ENCODE measurements at places on chromosomes 3 and 15.

DNA sequence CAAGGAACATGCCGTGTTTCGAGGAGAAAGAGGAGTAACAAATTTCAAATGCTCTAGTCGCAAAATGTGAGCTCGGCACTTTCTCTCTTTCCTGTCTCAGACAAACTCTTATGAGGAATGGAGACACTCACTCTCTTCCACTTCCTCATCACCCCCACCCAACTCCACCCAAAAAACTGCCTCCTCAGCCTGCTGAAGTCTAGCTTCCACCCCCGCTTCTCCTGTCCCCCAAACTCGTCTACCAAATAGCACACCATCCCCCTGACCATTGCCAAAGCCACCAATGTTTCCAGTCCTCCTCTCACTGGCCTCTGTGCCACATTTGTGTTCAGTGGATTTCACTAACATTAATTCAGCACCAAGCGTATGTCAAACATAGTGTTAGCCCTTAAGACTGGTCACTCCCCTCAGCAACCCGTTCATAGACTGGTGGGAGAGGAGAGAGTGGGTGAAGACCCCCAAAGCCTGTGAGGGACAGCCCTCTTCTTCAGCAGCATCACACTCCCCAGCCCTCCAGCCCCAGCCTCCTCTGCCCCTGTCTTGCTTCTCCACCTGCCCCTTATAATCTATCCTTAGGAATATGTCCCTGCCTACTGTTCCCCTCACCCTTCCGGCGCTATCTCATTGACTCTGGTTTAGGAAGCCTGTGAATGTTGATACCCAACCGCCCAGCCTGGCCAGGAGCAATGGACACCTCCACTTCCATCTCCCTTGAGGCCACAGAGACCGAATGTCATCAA lies 77.3 kb downstream of the FAM174B start:
- no peak for DNase-seq

GRCh38 chr15:68674975-68675374 lies 96.2 kb downstream of the CORO2B start:
- no peak for DNase-seq

DNA sequence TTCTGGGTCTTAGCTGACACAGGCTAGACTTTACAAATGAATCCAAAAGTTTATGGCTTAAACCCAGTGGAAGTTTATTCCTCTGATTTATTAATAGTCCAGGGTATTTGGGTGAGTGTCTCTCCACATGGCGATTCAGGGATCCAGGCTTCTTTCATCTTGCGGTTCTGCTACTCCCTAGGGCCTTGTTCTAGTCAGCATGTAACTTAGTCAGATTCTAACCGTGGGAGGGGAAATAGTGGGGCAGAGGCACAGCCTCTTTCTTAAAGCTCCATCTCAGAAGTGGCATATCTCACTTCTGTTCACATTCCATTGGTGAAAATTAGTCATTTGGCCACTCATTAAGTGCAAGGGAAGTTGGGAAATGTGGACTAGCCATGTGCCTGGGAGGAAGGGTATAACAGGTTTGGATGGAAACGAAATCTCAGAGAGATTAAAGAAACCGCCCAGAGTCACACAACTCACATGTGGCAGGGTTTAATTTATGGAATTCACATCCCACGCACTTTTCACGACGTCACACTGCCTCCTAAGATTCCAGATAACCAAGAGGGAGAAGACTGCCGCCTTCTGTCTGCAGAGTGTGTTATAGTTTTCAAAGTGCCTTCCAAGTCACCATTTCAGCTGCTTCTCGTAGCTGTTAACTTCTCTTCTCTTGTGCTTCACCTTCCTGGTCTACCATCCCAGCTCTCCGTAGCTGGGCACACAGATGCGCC lies 11.4 kb upstream of the RASGRF1 start:
- DNase-seq, result no peak

DNA sequence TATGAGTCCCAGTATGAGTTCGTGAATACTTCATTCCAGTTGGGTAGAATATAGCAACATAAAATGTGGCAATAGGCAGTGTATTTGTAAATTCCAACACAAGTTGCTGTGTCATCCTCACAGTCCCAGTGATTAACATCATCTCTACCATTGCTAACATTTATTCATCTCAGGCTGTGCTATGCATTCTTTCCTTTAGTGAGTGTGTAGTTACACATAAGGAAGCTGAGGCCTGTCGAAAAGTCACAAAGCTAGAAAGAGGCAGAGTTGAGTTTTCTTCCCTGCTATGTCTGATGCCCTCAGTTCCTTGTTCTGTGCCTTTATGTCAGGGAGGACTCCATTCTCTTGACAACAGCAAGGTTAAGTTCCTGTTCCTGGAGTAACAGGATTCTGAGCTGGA lies 96.4 kb downstream of the FNDC3B start:
- peak; percentile 49 for DNase-seq

DNA sequence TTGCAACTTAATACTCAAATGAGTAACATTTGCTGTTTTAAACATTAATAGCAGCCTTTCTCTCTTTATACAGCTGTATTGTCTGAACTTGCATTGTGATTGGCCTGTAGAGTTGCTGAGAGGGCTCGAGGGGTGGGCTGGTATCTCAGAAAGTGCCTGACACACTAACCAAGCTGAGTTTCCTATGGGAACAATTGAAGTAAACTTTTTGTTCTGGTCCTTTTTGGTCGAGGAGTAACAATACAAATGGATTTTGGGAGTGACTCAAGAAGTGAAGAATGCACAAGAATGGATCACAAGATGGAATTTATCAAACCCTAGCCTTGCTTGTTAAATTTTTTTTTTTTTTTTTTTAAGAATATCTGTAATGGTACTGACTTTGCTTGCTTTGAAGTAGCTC lies 40.3 kb downstream of the CTNNB1 start:
- no peak for DNase-seq

DNA sequence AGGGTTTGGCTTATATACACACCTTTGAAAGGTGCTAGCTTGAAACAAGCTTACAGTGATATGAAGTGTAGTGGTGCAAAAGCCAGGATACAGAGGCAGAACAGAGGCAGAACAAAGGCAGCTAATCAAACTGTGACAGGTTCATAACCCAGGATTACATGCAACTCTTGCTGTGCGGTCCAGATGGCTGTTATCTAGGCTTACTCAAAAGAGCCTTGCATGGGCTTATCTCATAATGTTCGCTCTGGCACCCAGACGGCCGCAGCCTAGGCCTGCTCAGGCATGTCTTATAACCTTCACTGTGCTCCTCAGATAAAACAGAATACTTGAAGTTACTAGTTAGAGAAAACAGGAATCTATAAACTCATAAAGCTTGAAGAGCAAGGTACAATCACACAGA lies 22.8 kb upstream of the NOX5 start:
- no peak for DNase-seq

DNA sequence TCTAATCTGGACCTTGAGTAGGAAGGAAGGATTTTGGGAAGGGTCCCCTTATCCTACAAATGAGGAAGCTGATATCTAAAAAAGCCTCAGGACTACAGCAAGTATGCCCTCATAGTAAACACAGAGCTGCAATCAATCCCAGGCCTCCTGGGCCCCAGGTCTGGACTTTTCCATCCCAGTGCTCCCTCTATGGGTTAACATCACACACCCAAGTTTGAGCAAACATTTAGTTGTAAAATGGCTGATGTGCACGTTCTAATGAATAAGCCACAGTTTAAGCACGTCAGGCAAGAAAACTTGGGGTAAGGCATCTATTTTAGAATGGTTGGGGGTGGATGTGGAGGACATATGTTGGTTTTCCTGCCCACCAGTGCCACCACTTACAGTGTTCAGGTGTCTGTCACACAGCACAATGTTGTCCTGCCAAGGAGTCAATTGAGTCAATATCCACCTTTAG lies 44.3 kb upstream of the UBE2E1 start:
- DNase-seq, result no peak

DNA sequence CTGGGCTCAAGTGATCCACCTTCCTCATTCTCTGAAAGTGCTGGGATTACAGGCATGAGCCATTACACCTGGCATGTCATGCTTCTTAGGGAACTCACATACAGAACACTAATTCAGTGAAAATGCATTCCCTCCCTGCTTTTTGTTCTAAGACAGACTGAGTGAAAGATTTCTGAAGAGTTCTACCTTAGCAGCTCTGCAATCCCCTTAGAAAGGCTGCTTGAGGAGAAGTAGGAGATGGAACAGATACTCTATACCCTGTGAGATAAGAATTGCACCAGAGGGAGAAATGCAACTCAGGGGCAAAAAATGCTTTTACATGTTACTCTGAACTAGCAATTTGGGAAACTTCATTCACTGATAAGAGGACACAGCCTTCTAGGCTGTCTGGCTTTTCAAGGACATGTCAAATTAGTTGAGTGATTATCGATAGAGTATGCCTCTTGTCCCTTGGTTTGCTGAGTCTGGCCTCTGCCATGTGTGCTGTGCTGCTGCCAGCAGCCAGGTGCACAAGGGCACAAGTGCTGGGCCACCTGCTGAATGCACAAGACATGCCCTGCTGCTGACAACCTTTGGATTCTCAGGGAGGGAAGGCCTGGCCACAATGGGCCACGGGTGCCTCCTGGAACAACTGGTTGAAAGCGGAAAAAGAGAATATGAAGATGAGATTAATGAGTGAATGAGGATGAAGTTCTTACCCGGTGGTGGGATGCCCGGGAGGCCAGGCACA lies 17.8 kb downstream of the UQCC5 start:
- no peak for DNase-seq

GRCh38 chr3:123082370-123083065 lies 15.7 kb downstream of the PDIA5 start:
- DNase-seq, result no peak

DNA sequence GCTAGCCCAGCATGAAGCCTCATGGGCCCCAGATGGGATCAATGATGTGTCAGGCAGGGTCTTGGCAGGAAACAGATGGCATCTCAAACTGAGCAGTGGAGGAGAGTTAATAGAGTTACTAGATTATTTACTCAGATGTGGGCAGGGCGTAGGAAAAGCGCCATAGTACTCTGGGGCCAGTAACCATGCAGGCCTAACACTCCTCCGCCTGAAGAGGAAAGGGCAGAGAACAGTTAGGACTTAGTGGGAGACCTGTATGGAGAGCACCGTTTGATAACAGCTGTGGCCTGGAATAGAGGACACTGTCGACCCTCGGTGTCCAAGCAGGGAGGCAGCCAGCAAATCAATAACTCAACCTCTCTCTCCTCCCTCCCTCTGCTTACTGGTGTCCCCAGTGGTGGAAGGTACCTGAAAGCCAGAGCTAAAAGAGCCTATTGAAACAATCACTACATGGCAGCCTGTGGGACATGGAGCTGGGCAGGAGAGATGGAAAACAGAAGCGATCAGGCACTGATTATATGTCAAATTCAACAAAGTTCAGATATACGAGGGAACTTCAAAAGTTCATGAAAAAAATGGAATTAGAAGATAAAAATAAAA lies 111.4 kb upstream of the CCNL1 start:
- DNase-seq, result no peak

DNA sequence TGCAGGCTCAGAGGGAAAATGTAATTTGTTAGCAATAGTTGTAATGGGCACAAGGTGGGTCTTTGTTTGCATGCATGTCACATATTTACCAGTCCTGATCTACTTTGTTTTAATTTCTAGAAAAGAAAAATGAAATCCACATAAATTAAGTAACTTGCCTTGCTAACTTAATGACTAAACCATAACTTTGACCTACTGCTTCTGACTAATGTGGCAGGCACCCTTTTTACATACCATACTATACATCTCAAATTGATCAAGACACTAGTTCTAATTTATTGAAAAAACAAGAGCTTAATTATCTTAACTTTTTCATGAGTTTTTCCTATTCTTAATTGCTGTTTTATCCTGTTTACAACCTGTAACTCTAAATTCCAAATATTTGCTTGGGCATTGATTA lies 93.2 kb downstream of the ATP11B start:
- DNase-seq, result no peak

DNA sequence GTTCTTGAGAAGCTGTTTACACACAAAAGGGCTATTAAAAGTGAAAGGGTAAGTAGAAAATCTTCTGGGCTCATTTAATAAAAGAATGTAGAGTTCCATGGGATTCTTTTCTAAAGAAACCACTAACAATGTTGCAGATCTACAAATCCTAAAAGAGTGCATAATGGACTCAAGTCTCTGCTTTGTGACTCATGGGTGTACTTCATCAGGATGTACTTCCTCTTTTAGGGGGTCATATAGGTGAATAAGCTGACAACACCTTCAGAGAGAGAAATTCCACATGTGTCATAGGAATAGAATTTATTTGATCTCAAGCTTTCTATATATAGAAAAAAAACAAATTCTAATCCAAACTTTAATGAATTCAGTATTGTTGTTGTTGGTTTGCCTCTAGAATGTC lies 355.5 kb downstream of the TIGIT start:
- peak; percentile 4 for DNase-seq

- DNase-seq, result no peak
Measured at GRCh38 chr15:41794081-41794480, 19.8 kb downstream of the MAPKBP1 start.

DNA sequence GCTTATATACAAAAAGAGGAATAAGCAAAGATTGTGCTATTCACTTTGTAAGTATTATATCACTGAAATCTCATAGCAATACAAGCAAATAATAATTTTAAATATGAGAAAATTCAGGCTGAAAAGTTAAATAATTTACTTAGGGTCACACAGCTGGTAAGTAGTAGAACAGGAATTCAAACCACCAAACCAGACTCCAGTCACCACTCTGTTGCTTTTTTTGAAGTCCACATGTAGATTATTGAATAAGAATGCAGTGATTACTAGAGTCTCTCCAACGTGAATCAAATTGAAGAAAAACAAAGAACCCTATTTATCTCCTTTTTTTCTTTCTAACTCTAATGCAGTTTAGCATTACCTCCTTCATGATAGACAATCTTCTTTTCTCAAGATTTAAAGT lies 15.9 kb downstream of the SPICE1 start:
- no peak for DNase-seq

DNA sequence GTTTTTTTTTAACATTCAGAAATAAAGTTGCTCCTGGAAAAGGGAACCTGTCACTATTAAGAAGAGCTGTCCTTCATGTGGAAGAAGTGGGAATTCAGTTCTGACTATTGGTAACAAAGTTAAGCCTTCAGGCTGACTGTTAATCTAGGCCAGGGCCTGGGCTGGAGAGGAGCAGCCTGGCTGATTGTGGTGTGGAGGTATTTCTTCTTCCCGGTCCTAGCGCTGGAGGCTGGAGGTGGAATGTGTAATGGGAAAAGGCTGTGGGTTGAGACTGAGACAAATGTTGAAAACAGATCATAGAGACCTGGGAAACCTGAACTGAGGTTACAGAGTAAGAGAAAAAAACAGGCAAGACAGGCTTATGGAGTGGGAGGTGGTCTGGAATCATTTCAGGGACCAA lies 23.8 kb upstream of the SH3BP5 start:
- no peak for DNase-seq

DNA sequence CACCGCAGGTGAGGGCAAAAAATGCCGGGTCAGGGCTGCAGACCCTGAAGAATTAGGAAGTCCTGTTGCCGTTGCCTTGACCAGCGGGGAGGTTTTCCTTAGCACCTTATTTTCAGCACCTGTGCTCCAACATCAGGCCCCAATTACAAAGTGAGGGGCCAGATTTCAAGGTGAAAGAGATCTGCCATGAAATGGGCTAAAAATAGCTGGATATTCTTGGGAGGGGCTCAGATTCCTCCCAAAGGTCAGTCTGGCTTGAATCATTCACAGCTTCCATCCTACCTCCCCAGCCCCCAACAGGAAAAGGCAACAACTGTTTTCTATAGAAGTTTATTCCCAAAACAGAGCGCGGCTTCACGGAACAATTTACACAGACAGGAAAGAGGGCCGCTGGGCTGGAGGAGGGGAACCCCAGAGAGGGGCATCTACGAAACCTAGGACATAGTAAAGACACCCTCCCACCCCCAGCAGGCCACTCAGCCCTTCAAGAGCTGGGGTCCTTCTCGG lies 941 bp upstream of the SLC26A6 start:
- no peak for DNase-seq

Measured in Caki2 (cell line).